ENCODE measurements at places on chromosomes 4 and X. TPM values are rescaled to one million over a fixed set of nuclear protein-coding genes. Genes with fewer than 3 reads are reported as not detected.

- H3K27ac ChIP-seq = no peak overlapping the region
- H3K27me3 ChIP-seq = no peaks in the 10 kb centered on the region
- H3K4me3 ChIP-seq = no peak overlapping the region
- peaks cover 20% of the 10 kb centered on the region for H3K4me1 ChIP-seq
- no peak for DNase-seq
Observed at GRCh38 chr4:105158837-105159236, 12.2 kb downstream of the TET2 start.

DNA sequence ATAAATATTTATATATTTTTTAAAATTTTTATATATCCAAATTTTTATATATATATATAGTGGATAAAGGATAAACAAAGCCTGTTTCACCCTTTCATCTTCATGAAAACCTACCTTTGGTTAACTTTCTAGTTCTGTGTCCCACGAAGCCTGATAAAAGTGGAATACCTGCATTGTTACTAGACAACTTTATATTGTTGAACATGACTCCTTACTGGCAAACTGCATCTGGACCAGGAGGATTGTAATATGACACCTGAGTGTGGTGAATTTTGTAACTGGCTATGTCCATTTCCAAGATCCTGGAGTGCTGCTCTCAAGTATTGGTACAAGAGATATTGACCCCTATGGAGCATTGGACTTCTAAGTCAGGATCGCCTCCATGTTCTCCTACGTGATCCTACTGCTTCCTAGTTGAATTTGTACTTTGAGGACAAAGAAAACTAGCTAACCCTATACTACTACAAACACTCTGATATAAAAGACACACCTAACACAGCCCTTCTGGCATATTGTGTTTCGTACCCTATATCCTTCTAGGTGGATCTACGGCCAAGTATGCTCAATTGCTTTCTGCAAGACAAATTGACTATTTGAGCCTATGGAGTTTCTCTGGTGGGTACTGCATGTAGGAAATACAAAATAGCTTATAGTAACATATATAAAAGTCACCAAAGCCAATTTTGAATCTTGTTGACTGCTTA lies 61.3 kb upstream of the PRRG1 start:
- H3K4me1 ChIP-seq = no peaks in the 10 kb centered on the region
- no peaks in the 10 kb centered on the region for H3K36me3 ChIP-seq
- H3K27me3 ChIP-seq = no peaks in the 10 kb centered on the region
- no peak overlapping the region for H3K27ac ChIP-seq

DNA sequence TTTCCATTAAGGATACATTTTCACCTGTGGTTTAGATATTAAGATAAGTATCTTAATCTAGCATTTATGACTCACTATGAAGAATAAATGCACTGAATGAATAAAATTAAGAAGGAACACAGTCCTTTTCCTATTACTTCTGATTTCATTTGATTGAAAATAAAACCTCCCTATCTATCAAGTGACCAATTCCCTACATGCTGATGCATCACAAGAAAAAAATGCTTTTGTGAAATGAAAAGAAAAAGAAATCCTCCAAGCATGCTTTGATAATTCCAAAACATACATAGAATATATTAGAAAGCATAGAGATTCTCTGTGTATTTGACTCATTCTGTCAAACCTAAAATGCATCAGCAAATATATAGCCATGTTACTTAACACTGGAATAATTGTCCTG lies 37.1 kb downstream of the PCDH10 start:
- H3K36me3 ChIP-seq = no peaks in the 10 kb centered on the region
- peaks cover 26% of the 10 kb centered on the region for H3K4me1 ChIP-seq
- peak overlapping the region; percentile 71 for H3K27ac ChIP-seq
- DNase-seq = no peak

DNA sequence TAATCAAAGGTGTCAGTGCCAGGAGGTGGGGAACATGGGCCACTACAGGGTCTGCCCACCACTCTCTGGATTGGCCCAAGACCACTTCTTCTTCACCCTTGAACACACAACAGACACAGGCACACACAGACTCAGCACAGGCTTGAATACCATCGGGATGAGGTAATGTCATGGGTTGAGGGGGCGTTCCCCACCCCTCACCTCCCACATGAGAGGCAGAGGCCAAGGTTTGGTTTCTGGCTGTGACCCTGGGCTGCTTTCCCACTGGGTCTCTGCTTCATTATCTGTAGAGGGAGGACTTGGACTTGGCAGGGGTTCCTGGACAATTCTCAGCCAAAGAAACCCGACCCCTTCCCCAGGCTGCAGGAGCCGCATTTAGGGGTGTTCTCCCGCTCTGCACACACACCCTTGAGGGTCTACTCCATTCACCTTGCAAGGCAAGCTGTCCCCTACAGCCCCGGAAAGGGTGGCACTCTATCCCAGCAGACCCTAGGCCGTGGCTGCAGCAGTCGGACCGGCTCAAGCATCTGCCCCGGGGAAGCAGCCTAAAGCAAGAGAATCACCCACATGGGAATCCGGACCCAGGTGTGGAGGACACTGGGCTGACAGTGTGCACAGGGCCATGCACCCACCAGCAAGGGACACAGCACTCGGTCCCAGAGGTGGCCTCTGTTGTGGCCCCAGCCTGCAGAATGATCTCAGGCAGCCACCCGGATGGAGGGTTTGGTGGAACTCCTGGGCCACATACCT lies 62.4 kb downstream of the TRMT44 start:
- no peak overlapping the region for H3K4me3 ChIP-seq
- H3K36me3 ChIP-seq = no peaks in the 10 kb centered on the region
- peaks cover 26% of the 10 kb centered on the region for H3K4me1 ChIP-seq

The GPR78 gene
- total RNA-seq = 0.26 TPM

The ZNF630 gene
- 3.3 TPM for total RNA-seq

The CXorf38 gene
- total RNA-seq = 11.4 TPM

DNA sequence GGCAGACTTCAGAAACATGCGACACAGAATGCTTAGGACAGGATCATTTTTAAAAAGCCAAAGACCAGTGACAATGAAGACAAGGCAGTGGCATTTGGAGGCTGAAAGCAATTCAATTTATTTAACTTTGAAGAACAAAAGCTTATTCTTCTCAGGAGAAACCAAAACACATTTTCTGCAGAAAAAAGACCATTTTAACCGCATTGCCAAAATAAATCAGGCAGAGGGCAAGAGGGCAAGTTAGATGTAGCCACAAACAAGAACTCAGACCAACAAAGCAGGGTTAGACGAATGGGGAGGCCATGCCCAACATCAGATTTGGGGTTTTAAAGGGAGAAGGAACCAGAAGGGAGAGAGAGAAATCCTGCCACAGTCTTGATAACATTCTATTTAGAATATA lies 58.9 kb downstream of the RELL1 start:
- H3K4me3 ChIP-seq = no peak overlapping the region
- H3K27me3 ChIP-seq = no peaks in the 10 kb centered on the region
- DNase-seq = no peak
- H3K36me3 ChIP-seq = peaks cover 5% of the 10 kb centered on the region

The IL9R gene
- total RNA-seq = not detected

GRCh38 chr4:126775485-126776106 lies 857.2 kb upstream of the INTU start:
- no peaks in the 10 kb centered on the region for H3K27me3 ChIP-seq
- no peak overlapping the region for H3K27ac ChIP-seq
- peaks cover 24% of the 10 kb centered on the region for H3K4me1 ChIP-seq
- no peak for DNase-seq

DNA sequence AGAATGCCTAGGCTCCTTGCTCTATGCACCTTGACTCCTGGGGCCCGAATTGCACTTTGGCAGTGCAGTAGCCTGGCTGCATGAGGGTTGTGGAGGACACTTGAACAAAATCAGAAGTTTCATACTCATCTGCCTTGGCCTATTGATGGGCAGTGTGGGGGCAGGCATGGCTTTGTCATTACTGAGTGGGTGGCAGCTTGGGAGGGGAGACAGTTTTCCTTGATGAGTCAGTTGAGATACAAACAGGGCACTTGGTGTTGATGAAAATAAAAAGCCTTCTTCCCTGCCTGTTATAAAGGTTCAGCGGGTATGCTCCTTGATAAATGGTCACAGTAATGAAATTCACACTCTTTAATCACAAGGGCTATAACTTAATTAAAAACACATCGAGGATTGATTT lies 126.8 kb upstream of the MAMLD1 start:
- DNase-seq = peak; percentile 38
- peaks cover 5% of the 10 kb centered on the region for H3K4me1 ChIP-seq
- no peak overlapping the region for H3K27ac ChIP-seq

DNA sequence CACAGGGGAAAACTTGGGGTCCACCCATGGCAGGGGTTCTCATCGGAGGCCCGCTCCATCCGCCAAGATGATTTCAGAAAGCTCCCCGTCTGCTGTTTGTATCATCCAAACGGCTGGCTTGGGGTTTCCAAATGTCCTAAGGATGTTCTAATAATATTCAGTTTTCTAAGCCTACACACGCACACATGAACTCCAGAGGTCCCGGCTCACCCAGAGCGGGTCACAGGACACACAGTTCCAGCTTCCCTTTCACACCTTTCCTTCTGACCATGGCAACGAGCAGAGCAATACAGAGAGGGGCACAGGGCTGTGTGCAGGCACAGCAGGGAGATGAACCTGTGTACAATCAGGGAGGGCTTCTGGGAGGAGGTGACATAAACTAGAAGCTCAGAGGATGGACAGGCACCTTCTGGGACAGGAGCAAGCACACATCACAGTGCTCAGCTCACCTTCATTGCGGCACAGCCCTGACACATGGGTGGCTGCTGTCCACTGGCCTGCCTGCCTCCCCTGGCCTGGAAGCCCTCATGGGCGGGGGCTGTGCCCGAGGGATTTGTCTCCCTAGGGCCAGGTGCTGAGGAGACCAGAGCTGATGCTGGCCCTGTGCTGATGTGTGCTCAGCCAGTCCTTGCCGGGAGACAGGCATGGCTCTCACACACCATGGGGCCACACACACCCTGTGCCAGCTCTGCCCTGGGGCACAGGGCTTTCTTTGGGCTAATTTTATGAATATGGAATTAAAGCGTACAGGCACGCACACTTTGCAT lies 44.8 kb downstream of the ABLIM2 start:
- no peaks in the 10 kb centered on the region for H3K4me1 ChIP-seq
- no peak for DNase-seq
- H3K36me3 ChIP-seq = no peaks in the 10 kb centered on the region
- peaks cover 38% of the 10 kb centered on the region for H3K27me3 ChIP-seq
- H3K4me3 ChIP-seq = no peak overlapping the region

GRCh38 chr4:152909901-152910300 lies 26.2 kb upstream of the FHDC1 start:
- H3K27me3 ChIP-seq = no peaks in the 10 kb centered on the region
- no peak overlapping the region for H3K27ac ChIP-seq
- no peak for DNase-seq

DNA sequence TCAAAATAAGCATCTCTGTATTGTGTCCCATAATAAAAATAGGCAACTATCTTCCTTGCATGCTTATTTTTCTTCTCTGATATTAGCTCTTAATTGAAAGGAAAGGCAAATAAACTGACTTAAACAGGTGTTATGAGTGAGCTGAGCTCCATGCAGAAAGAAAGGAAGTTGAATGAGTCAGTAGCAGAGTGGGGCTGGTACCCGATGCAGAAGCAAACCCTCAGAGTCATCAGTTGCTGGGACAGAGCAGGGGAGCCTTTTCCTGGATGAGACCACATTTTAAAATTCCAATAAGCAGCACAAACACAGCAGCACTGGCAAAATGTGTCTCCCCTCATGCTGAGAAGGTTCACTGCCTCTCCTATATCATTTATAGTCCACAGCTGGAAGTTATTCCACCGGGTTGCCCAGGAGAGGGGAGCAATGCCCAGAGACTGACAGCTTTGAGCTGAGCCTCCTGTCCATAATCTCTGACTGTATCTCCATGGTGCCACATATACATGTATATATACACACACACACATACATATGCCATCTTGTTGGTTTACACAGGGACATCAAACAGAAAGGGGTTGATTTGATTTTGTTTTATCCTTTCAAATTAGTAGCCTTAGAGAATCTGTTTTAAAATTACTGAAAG lies 274.3 kb upstream of the PPARGC1A start:
- peaks cover 6% of the 10 kb centered on the region for H3K27me3 ChIP-seq
- no peaks in the 10 kb centered on the region for H3K4me1 ChIP-seq
- H3K36me3 ChIP-seq = no peaks in the 10 kb centered on the region
- no peak overlapping the region for H3K27ac ChIP-seq
- no peak overlapping the region for H3K4me3 ChIP-seq

The DACH2 gene
- not detected for total RNA-seq

DNA sequence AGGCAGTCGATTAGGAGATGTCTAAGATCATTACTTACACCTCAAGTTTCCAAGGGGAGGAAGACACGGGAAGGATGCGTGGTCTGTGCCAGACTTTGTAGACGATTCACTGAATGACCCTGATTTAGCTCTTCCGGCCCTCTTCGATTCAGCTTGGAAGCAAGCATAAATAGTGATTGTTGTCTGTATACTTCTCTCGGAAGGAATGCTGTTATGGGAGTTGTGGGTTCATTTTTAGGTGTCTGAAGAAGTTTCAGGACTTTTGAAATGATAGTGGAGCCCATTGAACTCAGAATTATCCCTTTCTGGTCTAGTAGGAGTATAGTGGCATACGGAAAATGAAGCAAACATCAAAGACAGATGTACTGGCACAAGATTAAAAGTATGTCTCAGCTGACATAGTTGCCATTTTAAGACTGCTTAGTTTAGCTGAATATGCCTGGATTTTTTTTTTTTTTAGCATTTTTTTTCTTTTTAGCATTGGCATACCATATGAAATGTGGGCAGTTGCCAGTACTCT lies 1.0 kb upstream of the ANKRD17 start:
- peaks cover 33% of the 10 kb centered on the region for H3K4me1 ChIP-seq
- DNase-seq = no peak
- no peaks in the 10 kb centered on the region for H3K27me3 ChIP-seq
- H3K27ac ChIP-seq = peak overlapping the region; percentile 100
- H3K4me3 ChIP-seq = peak overlapping the region; percentile 99
- H3K36me3 ChIP-seq = no peaks in the 10 kb centered on the region

DNA sequence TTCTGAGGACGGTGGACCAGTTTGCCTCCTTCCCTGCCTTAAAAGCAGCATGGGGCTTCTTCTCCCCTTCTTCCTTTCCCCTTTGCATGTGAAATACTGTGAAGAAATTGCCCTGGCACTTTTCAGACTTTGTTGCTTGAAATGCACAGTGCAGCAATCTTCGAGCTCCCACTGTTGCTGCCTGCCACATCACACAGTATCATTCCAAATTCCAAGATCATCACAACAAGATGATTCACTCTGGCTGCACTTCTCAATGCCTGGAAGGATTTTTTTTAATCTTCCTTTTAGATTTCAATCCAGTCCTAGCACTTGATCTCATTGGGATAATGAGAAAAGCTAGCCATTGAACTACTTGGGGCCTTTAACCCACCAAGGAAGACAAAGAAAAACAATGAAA lies 255.3 kb downstream of the RAPGEF2 start:
- no peak overlapping the region for H3K4me3 ChIP-seq
- DNase-seq = no peak
- no peaks in the 10 kb centered on the region for H3K27me3 ChIP-seq
- peak overlapping the region; percentile 2 for H3K27ac ChIP-seq
- peaks cover 15% of the 10 kb centered on the region for H3K4me1 ChIP-seq
- H3K36me3 ChIP-seq = peaks cover 33% of the 10 kb centered on the region

The RAB9B gene
- 2.0 TPM for total RNA-seq

Data from osteocyte (in vitro differentiated cells).